NCI-H1694 (cell line): ENCODE measurements at places on chromosomes 7 and 10.
A peak's percentile ranks its signal among the peaks of the same experiment; 100 is the strongest.

- no peak for DNase-seq
Measured at GRCh38 chr10:9140373-9140772, 1085.9 kb downstream of the GATA3 start.

GRCh38 chr10:27464993-27465392 is 39.1 kb upstream of the RAB18 start:
- no peak for DNase-seq

DNA sequence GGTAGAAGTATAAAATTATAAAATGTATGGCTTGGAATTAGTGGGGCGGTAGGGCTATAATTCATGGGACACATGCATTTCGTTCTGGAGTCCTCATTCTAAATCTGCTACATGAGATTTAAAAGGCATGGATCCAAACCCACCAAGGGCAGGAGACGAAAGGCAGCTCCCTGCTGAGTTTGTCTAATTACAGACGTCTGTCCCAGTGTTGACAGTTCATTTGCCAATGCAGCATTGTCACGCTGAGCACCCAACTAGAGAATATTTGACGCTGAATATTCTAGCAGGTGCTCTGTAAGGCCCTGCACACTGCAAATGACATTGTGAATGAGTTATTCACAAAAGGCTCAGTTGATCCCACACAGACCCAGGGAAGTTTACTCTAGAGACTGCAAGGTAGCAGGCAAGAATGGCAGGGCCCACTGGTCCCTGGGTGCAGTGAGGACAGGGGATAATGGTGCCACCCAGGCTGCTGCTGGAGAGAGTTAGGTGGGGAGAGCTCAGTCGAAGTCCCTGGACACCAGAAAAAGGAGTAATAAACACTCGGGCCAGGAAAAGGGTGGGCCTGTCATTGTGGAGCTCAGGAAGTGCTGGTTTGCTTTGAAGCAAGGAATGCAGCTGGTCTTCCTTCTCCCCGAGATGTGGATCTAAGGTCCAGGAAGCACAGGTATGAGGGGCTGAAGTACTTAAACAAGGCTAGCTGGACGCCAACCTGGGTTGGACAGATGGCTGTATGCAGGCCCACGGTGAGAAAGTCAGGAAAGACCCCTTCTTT is 75.0 kb upstream of the JCAD start:
- peak; percentile 41 for DNase-seq

GRCh38 chr7:22895140-22895827 is 72.6 kb upstream of the TOMM7 start:
- DNase-seq, result no peak

GRCh38 chr7:110170841-110171240 is 920.1 kb upstream of the LRRN3 start:
- no peak for DNase-seq

DNA sequence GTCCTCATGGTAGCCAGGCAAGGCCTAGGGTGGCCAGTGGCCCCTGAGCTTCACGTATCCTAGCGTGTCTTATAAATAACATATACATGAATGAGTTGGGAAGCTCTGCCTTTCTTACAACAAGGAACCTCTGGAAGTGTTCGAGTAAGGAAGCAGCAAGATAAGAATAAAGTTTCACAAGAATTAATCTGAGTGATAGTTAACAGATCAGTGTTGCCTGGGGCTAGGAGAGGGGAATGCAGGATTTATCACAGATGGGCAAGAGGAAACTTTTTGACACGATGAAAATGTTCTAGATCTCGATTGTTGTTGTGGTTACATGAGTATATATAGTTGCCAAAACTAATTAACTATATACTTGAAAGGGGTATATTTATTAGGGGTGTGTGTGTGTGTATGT is 74.2 kb downstream of the TSPAN12 start:
- DNase-seq, result no peak

DNA sequence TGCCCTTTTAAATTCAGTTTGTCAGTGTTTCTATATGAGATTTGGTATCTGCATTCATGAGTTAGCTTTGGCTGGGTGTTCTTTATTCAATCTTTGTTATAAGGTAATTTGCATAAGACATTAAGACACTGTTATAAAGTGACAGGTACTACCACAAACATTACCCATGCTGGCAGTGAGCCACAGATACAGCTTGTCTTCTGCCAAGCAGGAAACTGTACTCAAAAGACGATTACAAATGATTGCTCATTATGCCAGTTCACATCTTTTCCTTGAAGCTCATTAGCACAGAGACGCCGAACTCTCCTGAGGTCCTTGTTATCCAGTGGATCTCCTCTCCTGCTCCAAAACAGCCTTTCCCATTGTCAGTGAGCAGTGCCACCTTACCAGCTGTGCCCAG is 30.4 kb downstream of the AMPH start:
- DNase-seq, result no peak

DNA sequence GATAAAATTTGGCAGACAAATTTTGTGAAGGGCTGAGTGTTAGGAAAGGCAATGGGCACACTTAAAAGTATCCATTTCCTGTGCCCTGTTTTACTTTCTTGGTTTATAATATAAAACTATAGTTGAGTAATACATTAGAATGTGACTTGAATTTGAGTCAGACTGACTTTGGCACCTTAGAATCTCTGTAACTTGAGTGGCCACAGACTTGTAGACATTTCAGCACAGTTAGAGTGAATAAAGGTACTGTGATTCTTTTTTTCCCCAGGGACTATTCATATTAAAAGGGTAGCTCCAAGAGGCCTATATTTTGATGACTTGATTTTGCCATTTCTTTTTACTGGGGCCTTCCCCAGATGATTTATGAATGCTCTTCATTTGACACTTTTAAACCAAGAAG is 22.4 kb downstream of the GBF1 start:
- DNase-seq, result no peak

DNA sequence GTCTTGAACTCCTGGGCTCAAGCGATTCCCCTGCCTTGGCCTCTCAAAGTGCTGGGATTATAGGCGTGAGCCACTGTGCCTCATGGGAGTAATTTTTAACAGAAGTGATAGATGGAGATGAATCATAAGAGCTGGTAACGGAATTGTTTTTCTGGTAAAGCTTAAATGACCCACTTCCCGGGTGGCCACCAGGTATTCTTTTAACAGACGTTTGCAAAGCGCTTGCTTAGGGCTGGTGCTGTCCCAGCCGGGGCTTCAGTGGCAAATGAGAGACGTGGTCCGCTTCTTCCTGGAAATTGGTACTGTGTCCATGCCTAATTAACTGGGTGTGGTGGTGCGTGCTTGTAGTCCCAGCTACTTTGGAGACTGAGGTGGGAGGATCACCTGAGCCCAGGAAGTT is 23.5 kb downstream of the CAMK1D start:
- no peak for DNase-seq

DNA sequence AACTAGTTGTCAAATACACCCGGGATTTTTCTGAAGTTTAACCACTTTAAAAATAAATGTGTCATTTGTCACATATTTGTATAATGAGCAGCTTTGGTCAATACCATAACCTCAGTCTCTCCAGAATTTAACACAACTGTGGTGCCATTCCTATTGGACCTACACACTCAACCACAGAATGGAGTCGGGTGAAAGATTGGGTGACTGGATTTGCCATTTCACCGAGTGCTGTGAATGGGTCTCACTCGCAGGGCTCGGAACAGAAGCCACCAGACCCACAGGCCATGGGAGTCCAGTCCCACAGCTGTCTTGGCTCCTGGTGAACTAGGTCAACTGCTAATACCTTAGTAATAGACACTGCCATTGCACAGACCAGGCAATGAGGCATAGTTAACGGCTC is 298.4 kb downstream of the CCDC3 start:
- no peak for DNase-seq

- DNase-seq, result no peak
Measured at GRCh38 chr10:122795924-122796323, 49.7 kb downstream of the CUZD1 start.

DNA sequence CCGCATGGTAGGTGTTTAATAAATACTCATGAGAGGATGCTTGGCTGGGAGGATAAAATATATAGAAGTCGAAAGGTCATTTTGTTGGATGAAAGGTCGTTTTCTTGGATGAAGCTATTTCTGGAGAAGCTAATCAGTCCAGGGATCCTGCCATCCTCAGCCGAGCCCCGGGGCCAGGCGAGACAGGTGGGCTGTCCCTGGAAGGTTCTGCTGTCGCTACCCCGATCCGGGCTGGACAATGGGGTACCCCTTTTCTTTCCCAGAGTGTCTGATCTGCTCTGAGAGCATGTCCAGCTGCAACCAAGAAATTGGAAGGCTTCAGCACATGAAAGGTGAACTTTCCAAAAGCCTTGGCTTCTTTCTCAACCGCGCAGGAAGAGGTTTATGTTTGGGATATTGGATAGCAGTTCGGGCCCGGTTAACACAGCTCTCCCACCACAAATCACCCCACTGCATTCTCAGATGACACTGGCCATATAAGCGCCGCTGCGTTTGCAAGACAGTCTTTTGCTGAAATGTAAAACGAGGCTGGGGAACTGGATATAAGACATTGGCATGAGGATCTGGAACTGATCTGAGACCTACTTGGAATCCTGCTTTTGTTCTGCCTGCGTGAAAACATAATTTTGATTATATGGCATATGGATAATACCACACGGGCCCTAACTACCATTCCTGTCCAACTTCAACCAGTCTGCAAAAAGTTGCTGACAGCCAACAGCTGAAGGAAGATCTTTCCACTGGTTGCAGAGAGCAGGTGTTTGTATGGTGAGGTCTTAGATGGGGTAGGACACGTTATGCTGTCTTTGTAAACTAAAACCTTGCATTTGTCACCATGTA is 31.2 kb upstream of the MSRB2 start:
- no peak for DNase-seq

DNA sequence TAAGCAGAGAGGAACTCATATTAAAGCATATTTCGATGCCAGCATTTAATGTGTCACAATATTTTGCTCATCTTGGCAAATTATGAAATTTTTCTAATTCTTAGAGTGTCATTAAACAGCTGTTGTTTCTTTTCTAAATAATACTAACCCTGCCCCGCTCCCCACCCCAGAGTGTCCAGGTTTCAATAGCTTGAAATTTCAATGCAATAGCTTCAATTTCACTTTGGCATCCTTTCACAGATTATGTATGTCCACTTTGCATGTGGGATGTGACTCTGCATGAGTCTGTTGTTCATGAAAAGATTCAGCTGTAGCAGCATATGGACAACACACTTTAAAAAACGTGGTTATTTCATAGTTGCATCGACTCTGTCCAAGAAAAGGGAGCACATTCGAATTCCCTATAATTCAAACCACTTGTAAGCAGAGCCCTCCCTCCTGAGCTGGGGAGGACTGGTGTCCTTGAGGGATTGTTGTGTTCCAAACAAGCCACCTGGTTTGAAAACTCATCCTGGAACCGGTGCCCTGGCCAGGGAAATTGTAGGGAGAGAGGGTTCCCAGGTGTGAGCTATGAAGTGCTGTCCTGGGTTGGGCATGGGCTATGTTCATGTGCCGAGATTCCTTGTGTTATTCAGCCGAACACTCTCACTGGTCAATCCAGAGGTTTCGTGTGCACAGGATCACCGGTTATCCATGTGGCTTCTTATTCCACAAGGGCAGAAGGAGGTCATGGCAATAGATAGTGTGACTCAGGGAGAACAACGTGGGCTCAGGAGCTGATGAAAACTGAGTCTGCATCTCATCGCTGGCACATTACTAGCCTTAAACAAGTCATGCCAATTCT is 64.6 kb upstream of the CREB5 start:
- no peak for DNase-seq

DNA sequence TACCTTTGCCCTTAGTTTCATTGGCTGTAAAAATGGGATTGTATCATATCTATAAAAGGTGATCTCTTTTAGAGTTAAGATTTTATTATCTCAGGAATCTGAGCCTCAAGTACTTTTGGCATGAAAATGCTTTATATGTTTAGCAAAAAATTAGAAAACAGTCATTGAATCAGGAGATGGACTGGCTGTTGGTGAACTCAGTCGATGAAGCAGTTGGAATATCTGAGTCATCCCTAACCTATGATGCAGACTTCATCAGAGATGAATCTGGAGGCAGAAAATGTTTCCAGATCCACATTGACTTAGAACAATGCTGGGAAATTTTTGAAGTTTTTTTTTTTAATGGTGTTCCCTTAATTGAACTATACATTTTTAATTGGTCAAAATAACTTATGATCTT is 228.5 kb downstream of the SLC25A13 start:
- DNase-seq, result no peak

- DNase-seq, result no peak
Measured at GRCh38 chr7:24894429-24895221, 85.4 kb downstream of the OSBPL3 start.

- no peak for DNase-seq
Measured at GRCh38 chr7:109997837-109998236, 1093.1 kb upstream of the LRRN3 start.

GRCh38 chr10:29596356-29596755 is 38.4 kb downstream of the SVIL start:
- no peak for DNase-seq

GRCh38 chr10:17216217-17216900 is 11.7 kb upstream of the VIM start:
- no peak for DNase-seq

DNA sequence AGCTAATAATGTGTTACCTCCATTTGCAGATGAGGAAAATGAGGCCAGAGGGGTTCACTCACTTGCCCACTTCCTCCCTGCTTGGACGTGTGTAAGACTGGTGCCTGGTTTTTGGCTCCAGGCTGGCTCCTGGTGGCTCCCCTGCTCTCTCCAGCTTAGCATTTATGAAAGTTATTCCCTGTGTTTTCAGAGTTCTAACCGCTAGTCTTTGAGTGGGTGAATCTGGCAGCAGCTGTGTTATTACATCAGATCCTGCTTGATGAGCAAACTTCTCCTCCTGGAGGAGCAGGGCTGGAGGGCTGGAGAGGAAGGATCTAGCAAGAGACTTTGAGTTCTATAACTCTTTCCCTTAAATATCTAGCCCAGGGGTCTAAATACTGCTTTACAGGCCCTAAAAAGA is 80.9 kb upstream of the AGBL3 start:
- DNase-seq, result no peak

DNA sequence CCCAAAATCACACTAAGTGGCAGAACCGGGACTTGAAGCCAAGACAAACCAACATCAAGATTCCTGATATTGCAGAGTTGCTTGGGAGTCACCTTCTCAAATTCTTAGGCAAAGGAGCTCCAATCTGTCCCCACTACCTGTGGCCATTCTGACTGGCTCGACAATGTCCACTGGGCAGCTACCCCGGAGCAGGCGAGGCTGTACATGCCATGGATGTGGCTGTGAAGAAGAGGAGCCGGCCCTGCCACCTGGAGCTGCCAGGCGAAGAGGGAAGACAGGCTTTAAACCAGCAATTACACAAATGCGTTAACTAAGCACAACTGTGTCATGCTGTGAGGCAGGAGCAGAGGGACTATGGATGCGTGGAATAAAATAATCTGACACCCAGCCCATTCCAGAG is 18.1 kb downstream of the CAMK2G start:
- no peak for DNase-seq

DNA sequence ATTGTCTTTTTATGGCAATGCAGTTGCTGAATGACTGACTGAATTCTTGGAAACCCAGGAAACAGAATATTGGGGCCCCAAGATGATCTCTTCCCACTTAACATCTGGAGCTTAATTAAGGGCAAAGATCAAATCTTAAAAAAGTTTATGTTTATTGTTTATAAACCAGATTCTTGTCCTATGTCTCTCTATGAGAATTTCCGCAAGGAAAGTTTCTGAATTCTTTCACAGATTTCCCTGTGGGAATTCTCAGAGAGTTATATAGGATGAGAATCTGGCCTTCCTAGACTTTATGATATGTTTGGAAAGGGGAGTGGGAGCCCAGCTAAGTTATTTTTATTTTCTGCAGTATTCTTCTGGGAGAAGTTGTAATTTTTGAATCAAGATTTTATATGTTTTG is 166.3 kb downstream of the RNLS start:
- DNase-seq, result no peak
